NCI-H2029 (cell line): ENCODE measurements at places on chromosomes 11 and 22.

DNA sequence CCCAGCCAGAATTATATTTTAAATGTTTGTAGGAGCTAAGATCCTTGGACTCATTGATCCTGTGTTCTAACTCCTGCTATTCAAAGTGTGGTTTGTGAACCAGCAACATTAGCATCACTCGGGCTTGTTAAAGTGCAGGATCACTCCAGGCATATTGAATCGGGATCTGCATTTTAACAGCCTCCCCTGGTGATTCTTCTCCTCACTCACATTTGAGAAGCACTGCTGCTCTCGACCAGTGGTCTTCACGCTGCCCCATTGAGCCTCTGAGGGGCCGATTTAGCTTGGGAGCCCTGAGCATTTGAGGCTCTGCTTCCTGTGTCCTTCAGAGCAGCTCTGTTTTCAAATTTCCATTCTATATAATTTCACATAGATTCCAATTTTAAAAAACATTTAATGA is 10.9 kb downstream of the MADD start:
- DNase-seq = no peak

GRCh38 chr11:122235615-122236014 is 119.6 kb upstream of the BLID start:
- no peak for DNase-seq

DNA sequence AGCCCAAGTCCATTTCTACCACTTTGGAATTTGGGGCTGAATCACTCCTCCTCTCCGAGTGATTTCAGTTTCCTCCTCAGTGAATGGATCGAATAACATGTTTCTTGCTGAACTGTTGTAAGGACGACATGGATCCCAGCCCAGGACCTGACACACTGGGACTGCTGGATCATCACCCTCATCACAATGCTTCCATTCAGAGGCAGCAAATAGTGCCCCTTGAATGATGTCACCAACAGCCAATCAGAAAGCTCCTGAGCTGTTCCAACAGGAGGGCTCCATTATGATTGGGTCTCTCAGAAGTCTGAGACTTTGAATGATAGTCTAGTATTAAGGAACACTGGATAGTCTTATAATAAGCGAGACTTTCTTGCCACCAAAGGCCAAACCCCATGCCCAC is 158.9 kb downstream of the MYO18B start:
- DNase-seq = peak; percentile 24

GRCh38 chr11:42890773-42891172 is 421.0 kb upstream of the API5 start:
- peak; percentile 7 for DNase-seq

- DNase-seq = no peak
Observed at GRCh38 chr11:96465512-96465911, 75.7 kb downstream of the JRKL start.
